ENCODE measurements at places on chromosomes 7 and 10.
A peak's percentile ranks its signal among the peaks of the same experiment; 100 is the strongest.

GRCh38 chr10:96860631-96861277, 28.7 kb downstream of the LCOR start:
- DNase-seq, result no peak

DNA sequence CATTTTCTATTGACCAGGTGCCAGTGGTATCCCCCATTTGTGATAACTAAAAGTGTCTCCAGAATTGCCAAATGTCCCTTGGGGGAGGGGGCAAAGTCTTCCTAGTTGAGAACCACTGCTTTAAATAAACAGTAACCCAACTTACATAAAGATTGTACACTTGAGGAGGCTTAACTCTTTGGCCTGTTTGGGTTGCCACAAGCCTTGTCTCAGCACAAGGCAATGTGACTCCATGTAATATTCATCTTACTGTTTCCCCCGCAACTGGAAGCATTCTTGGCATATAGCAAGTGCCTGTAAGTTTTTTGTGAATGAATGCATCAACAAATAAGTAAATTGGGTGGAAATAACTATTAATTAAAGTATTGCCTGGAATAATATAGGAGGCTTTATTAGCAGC, 108.3 kb downstream of the ANK3 start:
- no peak for DNase-seq

DNA sequence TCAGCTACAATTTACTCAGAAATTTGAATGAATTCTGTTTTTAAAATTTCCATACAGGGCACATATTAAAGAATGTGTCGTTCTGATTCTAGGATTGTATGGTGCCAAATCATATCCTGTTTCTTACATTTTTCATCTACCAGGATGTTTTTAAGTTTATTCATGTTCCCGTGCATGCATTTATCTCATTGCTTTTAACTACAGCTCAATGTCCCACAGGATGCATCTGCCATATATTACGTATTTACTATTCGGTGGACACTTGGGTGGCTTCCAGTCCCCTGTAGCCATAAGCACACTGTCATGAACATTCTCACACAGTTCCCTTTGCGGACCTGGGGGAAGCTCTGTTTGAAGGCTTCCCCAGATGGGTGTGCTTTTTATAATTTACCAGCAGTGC, 122.3 kb downstream of the CCDC71L start:
- no peak for DNase-seq

DNA sequence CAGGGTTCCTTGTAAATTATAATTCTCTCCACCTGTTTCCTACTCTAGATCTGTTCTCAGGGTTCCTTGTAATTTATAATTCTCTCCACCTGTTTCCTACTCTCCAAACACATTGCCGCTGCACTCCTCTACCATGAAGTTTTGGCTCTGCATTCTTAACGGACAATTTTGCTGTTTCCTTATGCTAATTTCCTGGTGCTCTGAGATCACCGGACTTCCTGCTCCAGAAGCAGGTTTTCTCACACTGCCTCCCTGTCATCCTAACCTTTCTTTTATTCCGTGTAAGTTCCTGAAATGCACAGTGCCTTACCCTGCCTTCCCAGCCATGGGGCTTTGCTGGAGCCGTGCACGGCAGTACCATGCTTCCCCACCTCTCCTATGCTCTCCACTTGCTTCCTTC, 256.8 kb downstream of the PLXNA4 start:
- no peak for DNase-seq

GRCh38 chr7:78510580-78511188, 712.1 kb downstream of the PHTF2 start:
- DNase-seq, result peak; percentile 71

GRCh38 chr7:3806516-3806915, 505.5 kb downstream of the SDK1 start:
- no peak for DNase-seq

GRCh38 chr7:68063171-68063570, 1066.5 kb downstream of the TYW1 start:
- DNase-seq, result no peak

- DNase-seq, result no peak
Observed at GRCh38 chr7:23234569-23235296, 11.8 kb upstream of the GPNMB start.

DNA sequence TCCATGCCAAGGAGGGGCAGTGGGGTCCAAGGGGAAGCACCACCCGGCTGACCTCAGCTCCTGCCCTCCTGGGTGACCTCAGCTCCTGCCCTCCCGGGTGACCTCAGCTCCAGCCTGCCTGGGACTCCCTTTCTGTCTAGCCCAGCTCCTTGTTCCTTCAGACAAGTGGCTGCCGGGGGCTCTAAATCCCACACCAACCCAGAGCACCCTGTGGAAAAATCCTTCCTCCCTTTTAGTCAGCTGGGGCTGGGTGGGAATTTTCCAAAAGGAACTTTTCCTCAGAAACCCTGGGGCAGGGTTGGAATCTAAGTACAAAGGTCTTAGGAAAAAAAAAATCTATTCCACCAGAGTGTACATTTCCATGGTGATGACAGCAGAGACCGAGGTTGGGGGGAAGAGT, 36.3 kb downstream of the AKR1B1 start:
- no peak for DNase-seq

GRCh38 chr7:127751490-127752448, 99.8 kb downstream of the SND1 start:
- DNase-seq, result no peak

DNA sequence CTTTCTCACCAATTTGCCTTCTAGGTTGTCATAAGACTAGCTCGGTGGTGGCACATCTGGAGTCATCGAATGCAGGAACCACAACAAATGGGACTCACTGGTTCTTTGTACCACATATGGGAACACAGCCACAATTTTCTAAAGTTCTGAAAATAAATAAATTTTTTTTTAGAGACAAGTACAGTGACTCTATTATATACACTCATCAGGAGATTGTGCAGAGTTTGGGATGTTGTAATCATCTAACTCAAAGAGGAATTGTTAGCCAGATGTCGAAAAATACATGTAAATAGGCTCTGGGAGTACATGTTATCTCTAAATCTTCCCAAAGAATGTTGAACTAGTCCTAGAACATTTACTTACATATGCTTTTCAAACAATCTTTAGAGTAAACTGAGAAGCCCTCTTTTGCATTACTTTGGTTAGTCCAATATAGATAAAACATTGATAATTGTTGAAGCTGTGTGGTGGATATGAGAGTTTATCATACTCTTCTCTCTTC, 19.6 kb upstream of the SEPTIN7 start:
- no peak for DNase-seq

GRCh38 chr10:4229106-4229505, 444.1 kb upstream of the KLF6 start:
- no peak for DNase-seq

- DNase-seq, result no peak
Observed at GRCh38 chr10:101388676-101389276, 34.8 kb downstream of the BTRC start.

DNA sequence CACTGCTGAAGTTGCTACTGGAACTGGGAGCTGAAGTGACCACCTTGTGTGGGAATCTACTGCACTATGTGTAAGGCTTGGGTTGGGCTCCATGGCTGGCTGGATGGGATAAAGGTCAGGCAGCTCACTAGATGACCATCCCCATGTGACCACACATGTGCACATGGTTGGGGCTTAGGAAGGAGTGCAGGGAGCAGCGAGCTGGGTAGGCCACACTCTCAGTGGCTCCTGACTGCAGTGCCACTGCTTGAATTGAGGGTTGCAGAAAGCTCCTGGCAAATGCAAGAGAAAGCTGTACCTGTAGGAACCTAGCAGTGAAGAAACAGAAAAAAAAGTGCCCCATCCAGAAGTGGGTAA, 47.5 kb upstream of the AMPH start:
- DNase-seq, result no peak

DNA sequence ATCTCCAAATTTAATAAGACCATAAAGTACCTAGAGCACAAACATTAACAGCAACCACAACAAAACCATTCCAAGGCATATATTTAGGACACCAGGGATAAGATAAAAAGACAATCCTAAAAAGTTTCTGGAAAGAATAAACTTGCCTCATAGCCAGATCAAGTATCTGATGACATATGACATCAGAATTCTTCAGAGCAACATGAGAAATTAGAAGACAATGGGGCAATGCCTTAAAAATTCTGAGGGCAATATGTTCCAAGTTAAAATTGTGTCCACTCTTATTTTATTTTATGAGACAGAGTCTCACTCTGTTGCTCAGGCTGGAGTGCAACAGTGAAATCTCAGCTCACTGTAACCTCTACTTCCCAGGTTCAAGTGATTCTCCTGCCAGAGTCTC, 2.8 kb downstream of the EFCAB10 start:
- peak; percentile 27 for DNase-seq

DNA sequence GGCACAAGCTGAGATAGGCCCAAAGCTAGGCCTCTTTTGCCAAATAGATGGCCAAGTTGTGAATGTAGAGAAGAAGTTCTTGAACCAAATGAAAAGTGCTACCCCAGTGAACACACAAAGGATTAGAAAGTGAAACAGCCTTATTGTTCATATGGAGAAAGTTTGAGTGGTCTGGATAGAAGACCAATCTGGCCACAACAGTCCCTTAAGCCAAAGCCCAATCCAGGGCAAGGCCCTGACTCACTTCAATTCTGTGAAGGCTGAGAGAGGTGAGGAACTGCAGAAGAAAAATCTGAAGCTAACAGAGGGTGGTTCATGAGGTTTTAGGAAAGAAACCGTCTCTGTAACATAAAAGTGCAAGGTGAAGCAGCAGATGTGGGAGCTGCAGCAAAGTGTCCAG, 18.7 kb upstream of the ATP6V0A4 start:
- no peak for DNase-seq

DNA sequence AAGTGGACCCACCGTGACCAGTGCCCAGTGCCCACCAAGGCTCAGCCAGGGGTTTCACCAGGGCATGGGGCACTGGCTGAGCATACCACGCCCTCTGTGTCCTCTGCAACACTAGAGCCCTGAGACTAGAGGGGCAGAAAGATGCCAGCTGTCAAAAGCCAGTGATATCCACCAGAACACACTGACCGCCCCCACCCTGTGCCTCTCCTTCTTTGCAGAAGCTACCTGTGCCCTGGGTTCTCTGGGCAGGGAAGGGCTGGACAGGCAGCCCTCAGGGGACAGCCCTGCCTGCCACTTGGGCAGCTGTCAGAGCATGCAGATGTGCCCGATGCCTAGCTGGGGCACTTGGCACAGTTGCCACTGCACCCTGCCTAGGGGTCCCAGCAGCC, 494 bp downstream of the VSIR start:
- DNase-seq, result no peak

DNA sequence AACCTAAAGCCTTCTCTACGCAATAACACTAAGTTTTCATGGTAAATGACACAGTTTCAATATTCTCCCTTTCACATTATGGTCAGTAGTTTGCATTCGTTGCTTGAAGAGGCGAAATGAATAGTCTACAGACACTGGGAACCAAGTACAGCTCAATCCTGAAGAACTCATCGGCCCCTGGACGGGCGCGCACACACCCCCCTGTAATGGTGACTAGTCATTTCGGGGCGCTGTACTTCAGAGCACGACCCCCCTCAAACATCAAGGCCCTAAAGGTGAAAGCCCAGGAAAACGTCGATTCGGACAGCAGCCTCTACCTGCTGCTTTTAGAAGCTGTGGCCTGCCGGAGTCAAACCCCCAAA, 1.0 kb downstream of the NT5C2 start:
- DNase-seq, result no peak

DNA sequence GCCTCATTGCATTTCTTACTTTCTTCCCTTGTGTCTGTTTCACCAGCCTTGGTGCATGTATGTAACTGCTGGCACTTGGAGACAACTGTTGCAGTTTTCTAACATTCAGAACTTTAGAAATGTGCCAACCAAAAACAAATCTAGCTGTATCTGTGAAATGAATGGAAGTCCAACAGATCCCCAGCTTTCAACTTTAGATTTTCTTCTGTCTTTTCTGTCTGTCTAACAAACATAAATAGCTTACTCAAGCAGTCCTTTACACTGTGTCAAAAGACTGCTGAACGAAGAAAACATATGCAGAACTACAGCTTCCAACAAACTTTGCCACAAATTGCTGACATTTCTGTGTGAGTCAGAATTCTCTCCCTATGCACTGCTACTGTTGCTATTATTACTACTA, 30.9 kb downstream of the SORCS1 start:
- DNase-seq, result no peak

All from fibroblast of skin of scalp (primary cell).